ENCODE measurements at places on chromosomes 5 and 9.

- DNase-seq = no peak
These were observed 70.1 kb downstream of the PIP5K1B start for GRCh38 chr9:68775003-68775730.

DNA sequence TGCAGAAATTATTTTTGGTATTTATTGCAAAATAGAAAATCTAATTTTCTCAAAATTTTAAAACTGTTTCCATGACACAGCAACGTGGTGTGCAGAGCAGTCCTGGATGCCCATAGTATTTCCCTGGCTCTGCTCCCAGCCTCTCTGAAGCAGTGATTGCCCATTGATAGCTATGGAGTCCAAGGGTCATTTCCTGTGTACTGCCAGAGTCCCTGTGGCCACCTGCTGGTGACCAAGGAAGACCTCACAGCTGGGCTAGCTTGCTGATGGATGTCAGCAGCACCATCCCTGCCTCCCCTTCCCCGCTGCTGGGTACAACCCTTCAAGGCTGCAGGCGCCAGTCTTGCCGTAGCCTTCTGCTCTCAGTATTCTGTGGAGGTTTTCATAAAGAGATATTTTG is 184.1 kb downstream of the DIRAS2 start:
- DNase-seq = no peak

DNA sequence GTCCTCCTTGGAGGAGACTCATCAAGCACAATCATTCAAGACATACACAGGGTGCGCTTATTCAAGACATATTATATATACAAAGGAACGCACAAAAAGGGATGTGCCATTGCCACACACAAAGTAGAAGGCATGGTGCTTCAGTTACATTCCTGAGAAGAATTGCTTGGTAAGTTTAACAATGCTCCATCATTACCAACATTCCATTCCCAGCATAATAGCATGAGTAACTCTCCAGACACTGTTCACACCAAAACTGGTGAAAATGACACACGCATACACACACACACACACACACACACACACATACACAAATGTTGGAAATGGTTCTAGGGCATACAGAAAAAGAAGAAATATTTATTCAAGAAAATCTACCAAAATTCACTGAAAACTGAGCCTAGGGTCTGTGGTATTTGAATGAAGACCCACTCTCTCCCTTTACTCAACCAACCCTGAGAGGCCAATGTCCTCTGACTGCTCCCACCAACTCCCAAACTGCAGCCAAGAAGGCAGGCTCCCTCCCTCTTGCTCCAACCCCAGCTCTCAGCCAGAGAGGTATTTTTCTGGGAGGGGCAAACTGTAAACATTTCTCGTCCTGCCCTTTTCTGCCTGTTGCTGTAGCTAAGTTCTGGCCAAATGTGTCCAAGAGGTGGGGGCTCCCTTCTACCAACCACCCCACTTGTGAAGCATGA is 19.9 kb downstream of the UGT3A1 start:
- no peak for DNase-seq

- DNase-seq = no peak
These were observed 40.0 kb downstream of the GAS1 start for GRCh38 chr9:86907346-86907745.

DNA sequence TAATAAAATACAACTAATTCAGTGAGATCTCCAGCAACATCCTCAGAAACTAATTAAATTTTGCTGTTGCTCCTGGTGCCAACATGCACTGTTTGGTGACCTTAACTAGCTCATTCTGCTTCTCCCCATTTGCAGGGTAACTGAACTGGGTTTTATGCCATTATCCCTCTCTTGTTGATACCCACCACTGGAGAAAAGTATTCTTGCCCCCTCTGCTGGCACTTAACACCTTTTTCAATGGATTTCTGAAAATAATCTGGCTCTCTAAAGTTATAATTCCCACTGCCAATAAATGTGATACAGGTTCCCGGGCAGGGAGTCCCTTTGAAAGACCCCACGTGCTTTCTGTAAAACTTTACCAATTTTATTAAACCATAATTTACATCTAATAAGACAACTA is 394.3 kb downstream of the OSTF1 start:
- no peak for DNase-seq

DNA sequence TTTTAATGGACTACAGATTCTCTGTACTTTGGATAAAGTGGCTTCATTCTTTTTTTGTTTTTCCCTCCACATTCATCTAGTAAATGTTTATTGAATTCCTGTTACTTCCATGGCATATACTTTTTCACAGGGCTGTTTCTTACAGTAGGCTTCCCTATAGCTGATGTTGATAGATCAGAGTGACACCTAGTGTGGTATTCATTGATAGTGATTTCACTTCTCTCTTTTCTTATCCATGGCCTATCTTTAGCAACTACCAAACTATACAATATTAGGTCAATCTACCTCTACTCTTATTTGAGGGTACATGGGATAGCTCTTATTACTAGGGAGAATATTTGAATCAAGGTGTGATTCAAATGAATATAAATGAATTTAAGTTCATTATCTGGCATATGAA is 35.8 kb downstream of the FSD1L start:
- DNase-seq = no peak

- peak; percentile 80 for DNase-seq
These were observed 2.9 kb downstream of the SNX18 start for GRCh38 chr5:54520438-54520846.

- DNase-seq = peak; percentile 40
These were observed 294.7 kb downstream of the CHSY3 start for GRCh38 chr5:130198927-130199326.

GRCh38 chr9:72733895-72734294 is 212.5 kb downstream of the TMC1 start:
- DNase-seq = no peak

- no peak for DNase-seq
These were observed 131.4 kb upstream of the LHFPL2 start for GRCh38 chr5:78779771-78780616.

- peak; percentile 24 for DNase-seq
These were observed 21.6 kb downstream of the LPCAT1 start for GRCh38 chr5:1502046-1502736.

- no peak for DNase-seq
These were observed 6.7 kb downstream of the IRF1 start for GRCh38 chr5:132483661-132484390.
